Activated CD8-positive, alpha-beta memory T cell treated with anti-CD3 and anti-CD28 coated beads, Interleukin-2, amount 10 ng/mL, durations not matched to agents 7 days and 5 days (primary cell): ENCODE measurements at places on chromosomes 7 and 10. TPM values are rescaled to one million over a fixed set of nuclear protein-coding genes. Genes with fewer than 3 reads are reported as not detected.
A peak's percentile ranks its signal among the peaks of the same experiment; 100 is the strongest.

DNA sequence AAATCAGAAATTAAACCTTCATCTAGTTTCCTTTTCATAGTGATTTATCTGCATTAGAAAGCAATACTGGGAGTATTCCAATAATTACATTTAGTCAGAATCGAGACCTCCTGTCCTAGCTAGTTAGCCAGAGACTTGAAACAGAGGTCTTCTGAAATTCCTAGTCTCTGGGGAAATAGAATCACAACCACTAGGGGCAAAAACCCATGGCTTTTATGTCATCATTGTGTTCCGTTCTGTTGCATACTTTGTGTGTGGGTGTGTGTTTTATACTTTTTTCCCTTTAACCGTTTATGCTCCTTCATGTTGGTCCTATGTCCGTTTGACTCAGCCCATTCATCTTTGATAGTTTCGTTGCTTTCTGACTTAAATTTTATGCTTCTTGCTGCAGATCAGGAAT is 79.8 kb downstream of the RALA start:
- DNase-seq, result no peak

GRCh38 chr7:3518546-3518945 is 217.5 kb downstream of the SDK1 start:
- DNase-seq, result no peak

DNA sequence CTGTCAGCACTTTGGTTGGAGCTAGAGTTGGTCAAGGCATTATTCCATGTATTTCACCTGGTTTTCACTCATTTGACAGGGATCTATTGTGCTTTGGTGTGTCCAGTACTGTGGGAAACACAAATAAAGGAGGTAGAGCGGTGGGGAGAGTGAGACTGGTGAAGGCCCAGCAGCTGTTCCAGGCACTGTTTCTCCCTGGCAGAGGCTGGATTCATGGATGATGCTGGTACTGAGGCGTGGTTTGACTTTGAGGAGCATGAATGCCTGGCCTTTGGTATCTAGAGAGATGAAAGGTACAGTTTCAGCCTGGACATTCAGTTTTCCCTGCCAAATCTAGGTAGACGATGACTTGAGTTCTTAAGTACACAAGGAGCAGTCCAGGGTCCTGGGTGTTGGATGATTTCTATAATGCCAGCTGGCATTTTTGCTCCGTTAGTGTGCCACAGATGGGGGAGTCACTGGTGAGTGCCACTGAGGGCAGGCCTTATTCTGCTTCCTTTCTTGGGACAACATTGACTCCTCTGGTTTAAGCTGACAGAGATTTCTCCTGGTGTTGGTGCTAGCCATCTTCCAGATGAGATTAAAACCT is 162.2 kb upstream of the BMPER start:
- no peak for DNase-seq

DNA sequence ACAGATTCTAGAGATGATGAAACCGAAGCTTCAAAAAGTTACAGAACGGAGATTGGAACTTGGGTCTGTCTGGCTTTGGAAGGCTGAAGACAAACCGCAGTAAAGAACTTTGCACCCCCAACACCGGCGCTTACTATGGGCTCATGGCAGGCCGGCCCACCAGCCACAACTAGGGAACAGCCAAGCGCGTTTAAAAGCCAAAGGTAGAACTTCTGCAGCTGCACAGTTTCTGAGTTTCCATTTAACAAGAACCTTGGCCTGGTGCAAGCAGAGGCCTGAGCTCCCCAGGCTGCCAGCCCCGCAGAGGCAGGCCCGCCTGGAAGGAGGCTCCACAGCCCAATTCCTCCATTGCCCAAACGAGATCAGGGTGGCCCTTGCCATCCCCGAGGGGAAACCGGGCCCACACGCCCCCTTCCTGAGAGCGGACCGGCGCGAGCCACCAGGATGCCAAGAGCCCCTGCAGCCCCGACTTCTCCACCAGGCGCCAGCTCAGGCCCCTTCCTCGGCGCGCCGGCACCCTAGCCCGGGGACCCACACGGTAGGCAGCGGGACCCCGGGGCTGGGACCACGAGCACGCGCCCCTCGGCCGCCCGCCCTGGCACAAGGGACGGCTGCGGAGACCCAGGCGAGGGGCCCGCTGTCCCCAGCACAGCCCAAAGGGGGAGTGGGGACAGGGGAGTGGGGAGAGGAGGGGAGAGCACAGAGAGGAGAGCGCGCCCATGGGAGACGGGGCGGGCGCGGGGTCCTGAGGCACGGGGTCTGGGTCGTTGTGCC is 566 bp downstream of the MAD1L1 start:
- no peak for DNase-seq

DNA sequence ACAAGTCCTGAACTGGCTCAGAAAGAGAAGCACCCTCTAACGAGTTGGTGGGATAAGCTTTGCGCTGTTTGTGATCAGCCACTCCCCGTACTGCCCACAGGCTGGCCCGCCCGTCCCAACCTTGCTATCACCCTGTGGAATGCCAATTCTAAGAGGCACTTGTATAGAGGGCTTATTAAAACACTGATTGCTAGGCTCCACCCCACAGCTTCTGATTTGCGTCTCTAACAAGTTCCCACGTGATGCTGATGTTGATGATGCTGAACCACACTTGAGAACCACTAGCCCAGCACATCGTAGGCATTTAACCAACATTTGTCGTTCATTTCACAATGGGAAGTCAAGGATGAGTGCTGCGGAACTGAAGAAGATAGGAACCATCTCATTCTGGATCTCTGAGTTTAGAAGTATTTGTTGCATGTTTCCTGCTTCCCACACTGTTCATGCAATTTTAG is 12.7 kb upstream of the GSAP start:
- DNase-seq, result no peak

Gene THNSL1
- total RNA-seq, result 3.5 TPM

Gene PRSS37
- total RNA-seq, result not detected

DNA sequence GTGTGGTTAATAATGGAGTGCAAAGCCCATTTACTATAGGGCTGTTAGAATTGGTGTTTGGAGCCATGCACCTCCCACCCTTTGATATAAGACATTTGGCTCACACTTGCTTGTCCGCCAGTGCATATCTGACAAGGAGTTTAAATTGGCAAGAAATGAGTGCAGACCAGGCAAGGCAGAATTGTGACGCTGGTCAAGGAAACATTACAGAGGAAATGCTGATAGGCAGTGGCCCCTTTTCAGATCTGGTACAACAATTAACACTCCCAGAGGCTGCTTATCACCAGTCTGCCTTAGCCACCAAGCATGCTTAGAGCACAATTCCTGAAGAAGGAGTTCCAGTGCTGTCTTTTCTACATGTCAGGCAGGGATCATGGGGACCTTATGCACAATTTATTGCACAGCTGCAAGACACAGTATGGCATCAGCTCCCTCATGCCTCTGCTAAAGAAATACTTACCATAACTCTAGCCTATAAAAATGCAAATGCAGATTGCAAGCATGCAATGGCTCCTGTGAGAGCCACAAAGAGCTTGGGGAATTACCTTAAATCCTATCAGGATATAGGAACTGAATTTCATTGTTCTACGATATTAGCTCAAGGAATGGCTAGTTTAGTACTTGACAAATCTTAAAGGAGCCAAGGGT is 35.2 kb downstream of the OR13A1 start:
- DNase-seq, result no peak

GRCh38 chr7:65798111-65799075 is 74.5 kb upstream of the VKORC1L1 start:
- DNase-seq, result peak; percentile 66

DNA sequence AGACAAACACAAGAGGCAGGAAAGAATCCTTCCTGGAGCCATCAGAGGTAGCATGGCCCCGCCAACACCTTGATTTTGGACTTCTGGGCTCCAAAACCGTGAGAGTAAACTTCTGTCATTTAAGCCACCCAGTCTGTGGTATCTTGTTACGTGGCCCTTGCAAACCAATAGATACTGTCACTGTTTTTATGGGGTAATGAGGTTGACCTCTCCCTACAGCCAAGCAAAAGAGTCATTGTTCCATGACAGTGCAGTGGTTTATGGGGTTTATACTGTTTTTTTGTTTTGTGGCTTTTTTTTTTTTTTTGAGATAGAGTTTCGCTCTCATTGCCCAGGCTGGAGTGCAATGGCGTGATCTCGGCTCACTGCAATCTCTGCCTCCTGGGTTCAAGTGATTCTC is 32.8 kb downstream of the KIAA1549 start:
- no peak for DNase-seq

DNA sequence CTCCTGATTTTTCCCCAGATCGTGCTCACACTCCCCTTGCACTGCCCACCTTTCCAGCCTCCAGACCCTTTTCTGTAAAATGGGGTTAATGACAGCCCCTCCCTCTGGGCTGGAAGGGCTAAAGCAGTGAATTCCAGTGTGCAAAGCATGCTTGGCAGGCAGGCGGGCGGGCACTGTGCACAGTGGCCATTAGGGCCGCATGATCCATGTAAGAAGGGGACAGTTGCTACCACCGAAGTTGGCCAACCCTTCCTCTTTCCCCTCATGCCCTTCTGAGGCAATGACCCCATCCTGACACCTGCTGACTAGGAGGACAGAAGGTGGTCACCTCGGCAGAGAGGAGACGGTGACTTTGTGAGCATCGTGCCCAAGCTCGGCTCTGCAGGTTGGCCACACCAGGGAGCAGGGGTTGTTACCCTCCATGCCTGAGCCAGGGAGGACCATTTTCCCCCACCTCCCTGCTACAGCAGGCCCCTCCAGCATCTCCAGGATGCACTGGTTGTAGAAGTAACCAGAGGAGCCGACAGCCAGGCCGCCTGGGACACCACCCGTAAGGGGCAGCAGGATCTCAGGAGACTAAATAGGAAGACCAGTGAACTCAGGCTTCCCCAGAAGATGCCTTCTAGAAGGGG is 166.4 kb downstream of the SLIT1 start:
- no peak for DNase-seq

Gene AKR1B15
- not detected for total RNA-seq

Gene AZGP1
- total RNA-seq, result not detected

Gene LIPK
- not detected for total RNA-seq

Gene SUGCT
- 0.61 TPM for total RNA-seq
